Hematopoietic multipotent progenitor cell treated with erythropoietin and hydrocortisone succinate and interleukin-3 and kit ligand, for 17 days (in vitro differentiated cells): ENCODE measurements at places on chromosomes 12 and 14.

- DNase-seq: no peak
Observed at GRCh38 chr14:81517798-81518398, 15.8 kb downstream of the SEL1L start.

DNA sequence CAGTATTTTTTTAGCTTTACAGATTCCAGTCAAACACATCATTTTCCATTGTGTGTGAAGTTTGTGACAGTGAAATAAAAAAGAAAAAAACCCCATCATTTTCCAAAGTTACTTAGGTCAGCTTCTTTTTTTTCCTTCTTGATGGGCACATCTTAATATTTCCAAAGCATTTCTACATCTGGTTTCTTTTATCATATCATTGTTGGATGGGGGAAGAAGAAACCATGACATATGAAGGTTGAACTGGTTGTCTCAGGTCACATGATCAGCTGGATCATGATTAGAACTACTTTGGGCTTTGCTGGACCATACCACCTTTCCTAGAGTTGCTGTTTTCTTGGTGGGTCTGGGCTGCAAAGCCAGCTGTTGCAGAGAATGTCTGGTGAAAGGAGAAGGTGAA is 59.8 kb downstream of the FOS start:
- DNase-seq: no peak

DNA sequence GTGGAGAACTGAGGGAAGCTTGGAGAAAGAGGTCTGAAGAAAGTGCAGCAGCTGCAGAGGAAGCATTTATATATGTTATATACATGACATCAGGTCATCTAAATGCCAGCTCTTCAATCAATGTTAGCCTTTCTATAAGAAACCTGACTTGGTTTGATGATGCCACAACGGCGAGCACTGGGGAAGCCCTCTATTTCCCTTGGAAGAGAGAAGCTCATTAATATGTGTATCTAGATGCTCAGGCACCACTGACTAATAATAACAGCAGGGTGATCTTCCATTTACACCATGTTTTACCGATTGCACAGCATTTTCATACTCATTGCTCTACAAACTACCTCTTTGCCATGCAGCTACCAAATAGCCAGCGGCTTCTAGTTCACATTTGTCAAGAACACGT is 811 bp downstream of the ACYP1 start:
- DNase-seq: no peak

GRCh38 chr12:63362791-63363190 is 211.8 kb upstream of the AVPR1A start:
- no peak for DNase-seq

GRCh38 chr14:71301611-71302010 is 394.4 kb downstream of the PCNX1 start:
- no peak for DNase-seq

DNA sequence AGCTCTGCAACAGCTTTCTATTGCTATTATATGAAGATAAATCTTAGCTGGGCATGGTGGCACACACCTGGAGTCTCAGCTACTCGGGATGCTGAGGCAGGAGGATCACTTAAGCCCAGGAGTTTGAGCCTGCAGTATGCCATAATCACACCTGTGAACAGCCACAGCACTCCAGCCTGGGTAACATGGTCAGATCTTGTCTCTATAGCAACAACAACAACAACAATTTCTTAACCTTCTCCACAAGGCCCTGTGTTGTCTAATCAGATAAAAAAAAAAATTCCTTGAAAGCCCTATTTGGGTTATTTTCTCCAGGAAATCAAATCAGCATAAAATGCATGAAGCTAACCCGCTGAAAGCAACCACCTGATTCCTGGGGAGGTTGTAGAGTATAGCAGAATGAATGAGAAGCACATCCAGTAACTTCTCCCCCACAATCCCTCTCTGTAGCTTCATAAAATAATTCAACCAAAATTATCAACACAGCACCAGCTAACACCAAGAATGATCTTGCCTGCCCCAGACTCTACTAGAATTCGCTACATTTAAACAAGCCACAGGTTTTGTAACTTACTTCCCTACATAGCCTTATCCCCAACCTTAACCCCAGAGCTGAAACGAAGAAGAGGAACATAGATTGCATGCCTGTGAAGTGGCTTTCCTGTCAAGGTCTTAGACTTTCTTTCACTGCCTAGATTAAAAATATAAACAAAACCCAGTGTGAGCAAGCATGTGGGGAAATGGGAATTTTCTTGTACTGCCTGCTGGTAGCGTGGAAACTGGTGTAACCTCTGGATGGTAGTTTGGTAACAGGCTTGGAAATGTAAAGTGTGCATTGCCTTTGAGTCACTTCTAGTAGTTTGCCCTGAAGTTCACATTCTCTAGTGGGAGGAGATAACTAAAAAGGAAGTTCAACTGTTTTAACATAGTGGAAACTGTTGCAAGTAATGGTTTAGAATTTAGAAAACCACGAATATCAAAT is 6.0 kb upstream of the STK38L start:
- no peak for DNase-seq

- no peak for DNase-seq
Observed at GRCh38 chr14:71588028-71588427, 344.2 kb upstream of the RGS6 start.
